Stimulated activated CD8-positive, alpha-beta memory T cell treated with anti-CD3 and anti-CD28 coated beads, Interleukin-7, amount 100 ng/mL, for 24 hours (primary cell): ENCODE measurements at places on chromosomes 11 and 22.

GRCh38 chr11:31387379-31387778 is 17.7 kb downstream of the DNAJC24 start:
- no peak for DNase-seq

DNA sequence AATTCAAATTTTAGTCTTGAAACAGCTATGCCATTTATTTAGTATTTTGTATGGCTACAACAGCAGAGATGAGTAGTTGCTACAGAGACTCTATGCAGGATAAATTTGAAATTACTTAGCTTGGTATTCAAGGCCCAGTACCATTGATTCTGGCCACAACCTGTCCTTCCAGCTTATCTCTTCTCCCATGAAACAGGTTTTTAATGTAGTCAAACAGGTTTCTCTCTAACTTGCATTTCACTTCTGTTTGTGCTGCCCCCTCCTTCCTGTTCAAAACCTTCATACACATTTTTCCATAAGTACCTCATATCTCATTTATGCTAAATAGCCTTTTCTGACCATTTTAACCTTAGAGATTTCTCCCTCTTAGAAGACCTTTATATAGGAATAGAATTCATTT is 3.3 kb downstream of the USP47 start:
- DNase-seq: no peak

- DNase-seq: no peak
These were observed 6.0 kb downstream of the SSTR3 start for GRCh38 chr22:37206118-37206840.

DNA sequence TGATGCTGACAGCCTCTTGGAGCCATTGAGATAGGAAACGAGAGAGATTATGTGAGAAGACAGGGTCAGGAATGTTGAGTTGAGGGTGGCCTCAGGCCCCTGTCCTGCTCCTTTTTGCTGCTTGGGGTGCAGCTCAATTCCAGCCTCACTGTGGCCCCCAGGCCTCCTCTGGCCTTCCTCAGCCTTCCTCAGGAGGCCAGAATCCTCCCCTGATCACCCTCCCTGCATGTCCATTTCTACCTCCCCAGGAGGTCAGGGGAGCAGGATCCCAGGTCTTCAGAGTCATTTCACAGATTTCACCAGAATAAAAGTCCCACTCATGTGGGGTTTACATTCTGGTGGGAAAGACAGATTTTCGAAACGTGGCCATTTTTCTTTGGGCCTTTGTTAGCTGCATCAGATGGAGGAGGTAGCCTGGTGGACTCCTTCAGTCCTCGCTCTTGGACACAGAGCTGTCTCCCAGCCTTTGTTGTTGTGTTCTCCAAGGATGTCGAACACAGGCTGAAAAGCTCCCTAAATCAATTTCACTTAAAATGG is 2.2 kb upstream of the KCNQ1OT1 start:
- no peak for DNase-seq

GRCh38 chr11:7021318-7021717 is 1.0 kb downstream of the NLRP14 start:
- no peak for DNase-seq

DNA sequence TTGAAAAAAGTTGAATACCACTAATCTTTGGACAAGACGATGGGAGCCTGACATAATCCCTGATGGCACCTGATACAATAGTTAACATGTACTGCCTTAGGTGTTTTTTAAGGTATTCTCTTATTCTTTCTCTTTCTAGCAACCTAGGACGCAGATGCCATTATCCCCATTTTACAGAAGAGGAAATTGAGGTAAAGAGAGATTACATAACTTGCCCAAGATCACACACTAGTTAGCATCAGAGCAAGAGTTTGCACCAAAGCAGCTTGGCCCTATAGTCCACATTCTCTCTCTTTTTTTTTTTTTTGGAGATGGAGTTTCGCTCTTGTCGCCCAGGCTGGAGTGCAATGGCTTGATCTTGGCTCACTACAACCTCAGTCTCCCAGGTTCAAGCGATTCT is 35.7 kb upstream of the RBFOX2 start:
- no peak for DNase-seq

GRCh38 chr11:70556884-70557741 is 158.8 kb downstream of the CTTN start:
- DNase-seq: no peak

GRCh38 chr22:44309647-44310046 is 3.1 kb downstream of the SHISAL1 start:
- DNase-seq: no peak

- DNase-seq: no peak
These were observed 28.3 kb downstream of the TRMU start for GRCh38 chr22:46363611-46364321.

DNA sequence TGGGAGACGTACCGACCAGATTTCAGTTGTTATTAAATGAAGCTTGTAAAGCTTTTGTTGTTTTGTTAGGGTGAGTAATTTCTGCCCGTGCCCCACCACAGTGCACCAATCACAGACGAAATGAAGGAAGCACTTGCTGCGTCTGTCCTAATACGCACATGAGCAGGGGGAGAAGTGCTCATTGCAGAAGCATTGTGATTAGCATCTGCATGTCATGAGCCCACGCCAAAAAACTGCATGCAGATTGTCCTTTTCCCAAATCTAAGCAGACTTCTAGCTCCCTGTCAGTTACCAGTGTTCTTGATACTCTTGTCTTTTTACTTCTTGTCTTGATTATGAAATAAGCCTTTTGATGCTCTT is 15.5 kb downstream of the RBX1 start:
- DNase-seq: no peak

DNA sequence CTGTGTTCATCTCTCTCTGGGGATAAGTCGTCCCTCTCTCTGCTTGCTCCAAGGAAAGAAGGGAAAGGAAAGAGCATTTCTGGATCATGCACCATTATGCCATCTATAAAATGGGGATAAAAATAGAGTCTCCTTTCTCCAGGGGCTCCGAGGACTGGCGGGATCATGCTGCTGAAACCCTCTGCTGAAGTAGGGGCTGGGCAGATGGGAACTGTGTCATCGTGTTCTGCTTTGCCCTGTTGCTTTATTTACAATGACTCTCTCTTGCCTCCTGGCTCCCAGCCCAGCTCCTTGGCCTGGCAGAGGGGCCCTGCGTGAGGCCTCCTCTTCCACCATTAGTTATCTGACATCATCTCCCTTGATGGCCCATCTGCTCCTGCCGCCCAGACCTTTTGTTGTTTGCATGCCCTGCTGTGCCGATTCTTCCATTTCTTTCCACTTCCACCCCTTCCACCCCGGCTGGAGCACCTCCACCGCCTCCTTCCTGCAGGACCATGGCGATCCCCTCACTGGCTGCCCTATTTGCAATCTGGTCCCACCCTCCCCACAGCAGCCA is 200.9 kb downstream of the MYO18B start:
- DNase-seq: no peak

- no peak for DNase-seq
These were observed 1009.6 kb upstream of the CCDC90B start for GRCh38 chr11:84295815-84296214.

DNA sequence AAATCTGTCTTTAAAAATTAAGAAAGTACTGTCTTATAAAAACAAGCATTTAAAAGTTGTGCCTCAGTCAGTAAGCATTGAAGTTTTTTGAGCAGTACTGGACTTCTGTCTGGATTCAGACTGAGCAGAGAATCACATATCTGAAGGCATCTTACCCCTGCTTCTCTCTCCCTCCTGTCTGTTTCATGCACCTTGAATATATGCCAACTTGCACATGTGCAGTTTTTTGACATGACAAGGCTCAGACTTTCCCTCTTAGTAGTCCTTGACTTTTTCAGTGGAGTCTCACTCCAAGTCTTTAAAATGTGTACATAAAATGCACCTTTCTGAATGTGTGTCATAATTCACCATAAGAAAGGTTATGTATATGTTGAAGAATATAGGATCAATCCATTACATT is 19.8 kb downstream of the SPECC1L start:
- no peak for DNase-seq

- no peak for DNase-seq
These were observed 7.2 kb downstream of the ZC3H7B start for GRCh38 chr22:41308544-41308947.

DNA sequence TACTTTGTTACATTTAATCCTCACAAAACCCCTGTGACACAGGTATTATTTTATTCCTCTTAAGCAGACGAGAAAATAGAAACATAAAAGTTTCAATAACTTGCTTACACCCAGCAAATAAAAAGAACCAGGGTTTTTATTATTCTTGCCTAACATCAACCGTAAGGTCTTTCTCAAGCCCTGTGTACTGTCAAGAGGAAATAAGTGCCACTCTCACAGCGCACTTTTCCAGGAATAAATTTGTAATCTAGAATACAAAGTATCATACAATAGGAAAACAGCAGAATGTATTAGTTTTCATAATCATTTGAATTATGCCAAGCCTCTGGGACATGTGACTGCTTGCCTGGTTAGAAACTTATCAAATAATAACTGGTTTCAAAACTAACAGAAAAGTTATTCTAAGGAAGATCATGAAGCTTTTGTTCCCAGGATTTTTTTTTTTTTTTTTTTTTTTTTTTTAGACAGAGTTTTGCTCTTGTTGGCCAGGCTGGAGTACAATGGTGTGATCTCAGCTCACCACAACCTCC is 7.4 kb downstream of the CCDC34 start:
- no peak for DNase-seq

GRCh38 chr11:70594031-70594430 is 195.7 kb downstream of the CTTN start:
- no peak for DNase-seq

- no peak for DNase-seq
These were observed 380.1 kb upstream of the SYN3 start for GRCh38 chr22:33438273-33438672.

GRCh38 chr11:2780850-2781407 is 81.1 kb upstream of the KCNQ1OT1 start:
- DNase-seq: no peak

- DNase-seq: no peak
These were observed 809.4 kb upstream of the RAG2 start for GRCh38 chr11:37407461-37407860.
